ENCODE measurements at places on chromosomes 4 and X. TPM values are rescaled to one million over a fixed set of nuclear protein-coding genes. Genes with fewer than 3 reads are reported as not detected.

GRCh38 chrX:129984111-129984958, 1.9 kb downstream of the BCORL1 start:
- H3K4me3 ChIP-seq = no peak overlapping the region
- H3K27me3 ChIP-seq = no peaks in the 10 kb centered on the region
- no peaks in the 10 kb centered on the region for H3K4me1 ChIP-seq
- H3K36me3 ChIP-seq = no peaks in the 10 kb centered on the region
- no peak overlapping the region for H3K27ac ChIP-seq

- no peaks in the 10 kb centered on the region for H3K36me3 ChIP-seq
- H3K4me1 ChIP-seq = no peaks in the 10 kb centered on the region
- H3K27ac ChIP-seq = no peak overlapping the region
Measured at GRCh38 chr4:61812171-61812570, 612.0 kb downstream of the ADGRL3 start.

GRCh38 chr4:95155759-95156451, 392.9 kb downstream of the UNC5C start:
- peaks cover 4% of the 10 kb centered on the region for H3K4me1 ChIP-seq
- no peak overlapping the region for H3K4me3 ChIP-seq
- no peaks in the 10 kb centered on the region for H3K36me3 ChIP-seq
- peak; percentile 54 for DNase-seq

RPL36A gene
- total RNA-seq = 342 TPM

NSUN7 gene
- total RNA-seq = not detected

DNA sequence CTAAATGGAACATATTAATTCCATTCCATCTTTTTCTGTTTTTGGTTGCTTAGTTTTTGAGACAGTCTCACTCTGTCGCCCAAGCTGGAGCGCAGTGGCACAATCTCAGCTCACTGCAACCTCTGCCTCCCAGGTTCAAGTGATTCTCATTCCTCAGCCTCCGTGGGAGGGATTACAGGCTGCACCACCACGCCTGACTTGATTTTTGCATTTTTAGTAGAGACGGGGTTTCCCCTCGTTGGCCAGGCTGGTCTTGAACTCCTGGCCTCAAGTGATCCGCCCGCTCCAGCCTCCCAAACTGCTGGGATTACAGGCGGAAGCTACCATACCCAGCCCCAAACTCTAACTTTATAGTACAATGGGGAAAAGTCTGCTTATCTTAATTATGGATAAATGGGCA, 11.2 kb downstream of the HNRNPD start:
- no peaks in the 10 kb centered on the region for H3K27me3 ChIP-seq
- peak overlapping the region; percentile 23 for H3K27ac ChIP-seq
- H3K36me3 ChIP-seq = no peaks in the 10 kb centered on the region
- H3K4me3 ChIP-seq = no peak overlapping the region
- no peak for DNase-seq
- peaks cover 72% of the 10 kb centered on the region for H3K4me1 ChIP-seq

GRCh38 chrX:133325422-133325821, 89.9 kb downstream of the GPC4 start:
- DNase-seq = no peak
- no peak overlapping the region for H3K4me3 ChIP-seq
- no peaks in the 10 kb centered on the region for H3K27me3 ChIP-seq
- no peak overlapping the region for H3K27ac ChIP-seq
- H3K36me3 ChIP-seq = no peaks in the 10 kb centered on the region
- no peaks in the 10 kb centered on the region for H3K4me1 ChIP-seq

GRCh38 chr4:76201276-76201675, 12.3 kb downstream of the SCARB2 start:
- no peaks in the 10 kb centered on the region for H3K27me3 ChIP-seq
- H3K36me3 ChIP-seq = no peaks in the 10 kb centered on the region
- H3K27ac ChIP-seq = no peak overlapping the region
- no peak overlapping the region for H3K4me3 ChIP-seq
- peaks cover 19% of the 10 kb centered on the region for H3K4me1 ChIP-seq

GRCh38 chrX:150256297-150256650, 106.8 kb upstream of the MAMLD1 start:
- no peak overlapping the region for H3K4me3 ChIP-seq
- no peaks in the 10 kb centered on the region for H3K27me3 ChIP-seq
- H3K4me1 ChIP-seq = peaks cover 4% of the 10 kb centered on the region
- H3K36me3 ChIP-seq = no peaks in the 10 kb centered on the region
- DNase-seq = no peak

DYNLT3 gene
- 20.3 TPM for total RNA-seq

F9 gene
- not detected for total RNA-seq
